CD4-positive, alpha-beta T cell treated with Interleukin-17A for 4 hours (primary cell): ENCODE measurements at places on chromosomes 13 and 19.

DNA sequence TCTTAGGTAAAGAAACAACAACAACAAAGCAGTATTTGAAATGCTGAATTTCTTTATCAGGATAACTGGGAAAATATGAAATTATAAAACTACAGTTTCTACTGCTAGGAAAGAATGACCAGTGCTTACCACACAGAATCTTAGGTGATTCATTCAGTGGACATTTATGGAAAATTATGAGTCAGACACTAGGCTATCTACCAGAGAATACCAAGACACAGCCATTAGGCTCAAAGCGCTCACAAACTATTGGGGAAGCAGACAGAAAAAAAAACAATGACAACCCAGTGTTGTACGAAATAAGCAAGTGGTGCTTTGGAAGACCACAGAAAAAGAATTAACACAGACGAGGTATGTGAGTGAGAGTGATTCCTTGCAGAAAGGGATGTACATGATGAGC is 1019.5 kb downstream of the PCDH9 start:
- DNase-seq: no peak

GRCh38 chr19:46635920-46636761 is at the start of gene GNG8:
GNG8 (minus strand) TSS chr19:46636202; CDS start chr19:46634682, 1,520 bp downstream.
- peak; percentile 59 for DNase-seq

DNA sequence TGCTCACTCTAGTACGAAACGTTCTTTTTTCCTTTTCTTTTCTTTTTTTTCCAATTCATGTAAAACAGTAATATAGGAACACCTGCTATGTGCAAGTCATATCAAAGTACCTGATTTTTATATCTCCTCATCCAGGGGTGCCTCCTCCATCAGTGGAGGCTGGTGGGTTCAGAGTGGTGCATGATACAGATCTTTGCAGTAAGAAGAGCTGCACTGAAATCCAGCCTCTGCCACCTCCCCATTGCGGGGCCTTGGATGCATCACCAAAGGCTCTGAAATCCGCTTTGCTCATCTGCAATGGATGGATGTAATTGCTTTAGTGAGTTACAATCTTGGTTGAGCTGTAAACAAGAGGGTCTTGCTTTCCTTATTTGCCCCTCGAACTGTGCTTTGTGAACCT is 38.3 kb downstream of the GPR12 start:
- DNase-seq: no peak

GRCh38 chr19:47779524-47780214 is 1.2 kb downstream of the SELENOW start:
- DNase-seq: no peak

GRCh38 chr19:21082011-21082975 is at the start of gene ZNF714:
ZNF714 (plus strand) TSS chr19:21082203; CDS start chr19:21098269, 16,066 bp downstream.
- DNase-seq: peak; percentile 76

DNA sequence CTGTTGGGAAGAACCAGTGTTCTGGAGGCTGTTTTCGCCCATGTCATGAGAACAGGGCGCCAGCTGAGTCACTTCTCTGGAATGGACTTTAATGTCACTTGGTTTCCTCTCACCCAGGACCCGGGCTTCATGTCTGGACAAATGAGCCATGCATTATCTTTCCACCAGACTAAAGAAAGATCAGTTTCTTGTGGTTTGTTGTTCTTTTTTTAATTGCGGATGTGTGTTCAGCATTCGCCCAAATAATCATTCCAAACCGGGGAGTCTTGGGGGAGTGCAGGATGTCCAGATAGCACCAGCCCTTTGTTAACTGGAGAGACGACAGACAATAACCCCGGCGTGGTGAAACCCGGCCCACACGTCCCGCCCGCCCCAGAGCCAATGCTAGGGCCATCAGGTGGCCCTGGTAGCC is 102.5 kb downstream of the COL4A2 start:
- DNase-seq: no peak

DNA sequence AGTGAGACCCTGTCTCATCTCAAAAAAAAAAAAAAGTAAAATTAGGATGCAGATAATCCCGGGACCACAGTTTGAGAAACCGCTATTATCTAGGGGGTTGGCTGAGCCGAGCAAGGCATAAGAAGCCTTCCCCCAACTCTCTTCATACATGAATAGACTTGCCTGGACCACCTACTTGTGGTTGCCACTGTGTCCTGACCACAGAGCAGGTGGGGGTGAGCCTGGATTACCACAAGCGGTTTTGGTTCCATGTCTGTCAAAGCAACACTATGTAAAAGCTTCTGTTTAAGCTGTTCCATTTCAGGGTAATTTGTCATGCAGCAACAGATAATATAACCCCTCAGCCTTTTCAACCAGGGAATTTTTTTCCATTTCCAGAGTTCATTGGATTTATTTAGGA is 3.3 kb upstream of the NAPA start:
- DNase-seq: peak; percentile 46

DNA sequence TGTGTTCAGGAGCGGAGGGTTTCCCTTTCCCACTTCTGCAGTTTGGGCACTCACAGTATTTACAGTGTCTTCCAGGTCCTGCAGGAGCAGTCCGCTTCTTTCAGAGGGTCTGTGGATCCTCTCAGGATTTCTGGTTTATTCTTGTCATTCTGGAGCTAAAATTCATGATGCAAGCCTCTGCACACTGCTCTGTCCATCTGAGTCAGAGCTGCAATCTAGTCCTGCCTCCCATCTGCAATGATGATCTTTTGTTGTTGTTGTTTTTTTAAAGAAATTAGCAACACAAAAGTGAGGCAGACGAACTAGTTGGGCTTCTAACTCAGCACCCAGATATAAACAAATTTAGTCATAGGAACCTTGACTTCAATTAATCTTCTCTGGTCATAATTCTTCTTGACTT is 86.5 kb downstream of the DLEU7 start:
- DNase-seq: no peak

GRCh38 chr13:99264051-99264450 is 5.9 kb upstream of the GPR18 start:
- no peak for DNase-seq

GRCh38 chr13:77696006-77696878 is 1.2 kb upstream of the SLAIN1 start:
- peak; percentile 4 for DNase-seq

- no peak for DNase-seq
These were observed 681.3 kb upstream of the SLITRK1 start for GRCh38 chr13:84563611-84564010.

DNA sequence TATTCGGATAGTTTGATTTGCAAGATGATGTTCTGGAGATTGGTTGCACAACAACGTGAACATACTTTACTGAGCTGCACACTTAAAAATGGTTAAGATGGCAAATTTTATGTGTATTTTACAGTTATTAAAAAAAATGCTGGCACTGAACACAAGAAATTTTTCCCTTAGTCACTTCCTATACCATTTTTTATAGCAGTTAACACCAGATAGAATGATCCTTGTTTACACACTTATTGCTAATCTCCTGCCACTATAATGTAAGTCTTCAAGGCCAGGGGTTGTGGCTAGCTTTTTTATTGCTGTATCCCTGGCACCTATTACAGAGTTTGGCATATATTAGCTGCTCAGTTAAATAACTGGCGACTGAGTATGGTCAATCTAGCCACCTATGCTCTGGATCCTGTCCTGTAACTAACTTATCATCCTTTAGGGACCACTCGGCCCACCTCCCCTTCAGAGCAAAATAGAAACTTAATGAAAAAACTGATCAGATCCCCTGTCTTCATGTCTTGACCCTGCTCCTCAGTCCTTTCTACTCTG is 2.0 kb upstream of the EBPL start:
- DNase-seq: no peak

- DNase-seq: no peak
These were observed 290.4 kb downstream of the DACH1 start for GRCh38 chr13:71576571-71576970.

- no peak for DNase-seq
These were observed 613.7 kb upstream of the GPC6 start for GRCh38 chr13:92612892-92613291.

DNA sequence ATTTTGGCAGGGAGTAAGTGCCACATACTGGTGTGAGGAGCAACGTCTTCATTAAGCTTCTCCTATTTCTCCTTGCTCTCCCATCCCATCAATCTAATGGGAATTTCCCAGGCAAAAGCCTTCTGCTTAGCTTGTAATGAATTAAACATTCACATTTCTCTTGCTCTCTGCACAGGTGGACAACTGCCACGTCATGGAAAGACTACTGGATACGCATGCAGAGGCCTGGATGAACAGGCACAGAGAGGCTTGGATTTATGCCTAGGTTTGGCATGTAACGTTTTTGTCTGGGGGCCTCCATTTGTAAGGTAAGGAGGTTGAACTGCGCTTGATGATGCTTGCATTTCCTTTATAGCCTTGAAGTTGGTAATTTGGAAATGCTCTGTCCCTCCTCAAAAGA is 374.8 kb downstream of the KLF12 start:
- DNase-seq: no peak

- DNase-seq: no peak
These were observed 12.4 kb downstream of the CDK8 start for GRCh38 chr13:26266311-26266710.

DNA sequence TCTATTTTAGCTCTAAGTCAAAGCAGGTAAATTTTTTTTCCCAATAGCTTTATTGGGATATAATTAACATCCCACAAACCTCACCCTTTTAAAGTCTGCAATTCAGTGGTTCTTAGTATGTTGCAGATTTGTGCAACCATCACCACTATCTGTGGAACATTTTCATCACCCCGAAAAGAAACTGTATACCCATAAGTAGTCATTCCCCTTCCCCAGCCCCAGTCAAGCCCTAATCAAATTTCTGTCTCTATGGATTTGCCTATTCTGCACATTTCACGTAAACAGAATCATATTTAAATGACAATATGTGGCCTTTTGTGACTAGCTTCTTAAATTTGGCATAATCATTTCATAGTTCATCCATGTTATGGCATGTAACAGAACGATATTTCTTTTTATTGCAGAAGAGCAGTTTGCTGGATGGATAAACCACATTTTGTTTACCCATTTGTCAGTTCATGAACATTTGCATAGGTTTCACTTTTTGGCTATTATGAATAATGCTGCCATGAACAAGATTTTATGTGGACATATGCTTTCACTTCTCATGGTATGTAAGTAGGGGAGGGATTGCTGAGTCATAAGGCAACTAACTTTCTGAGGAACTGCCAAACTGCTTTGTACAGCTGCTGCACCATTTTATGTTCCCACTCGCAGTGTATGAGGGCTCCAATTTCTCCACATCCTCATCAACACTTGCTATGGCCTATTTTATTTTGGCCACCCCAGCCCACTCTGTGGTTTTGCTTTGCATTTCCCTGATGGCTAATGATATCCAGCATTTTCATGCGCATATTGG is 10.9 kb downstream of the SLC46A3 start:
- no peak for DNase-seq

DNA sequence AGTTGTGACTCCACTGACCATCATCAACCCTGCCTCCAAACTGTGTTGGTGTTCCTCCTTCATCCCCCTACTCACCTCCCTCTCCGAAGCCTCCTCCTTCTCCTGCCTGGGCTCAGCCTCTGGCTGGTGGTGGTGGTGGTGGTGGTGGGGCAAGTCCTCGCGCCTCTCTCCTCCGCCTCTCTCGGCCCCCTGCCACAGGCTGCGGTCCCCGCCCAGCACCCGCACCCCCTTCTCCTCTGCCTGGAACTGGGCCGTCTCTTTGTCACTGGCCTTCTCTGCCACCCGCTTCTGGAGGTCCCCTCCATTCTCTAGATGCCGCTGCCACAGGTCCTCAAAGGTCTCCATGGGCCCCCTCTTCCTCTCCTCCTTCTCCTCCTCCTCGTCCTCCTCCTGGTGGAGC is 1.5 kb downstream of the CCER2 start:
- DNase-seq: no peak

GRCh38 chr13:65453982-65454381 is 1776.2 kb downstream of the PCDH9 start:
- no peak for DNase-seq

DNA sequence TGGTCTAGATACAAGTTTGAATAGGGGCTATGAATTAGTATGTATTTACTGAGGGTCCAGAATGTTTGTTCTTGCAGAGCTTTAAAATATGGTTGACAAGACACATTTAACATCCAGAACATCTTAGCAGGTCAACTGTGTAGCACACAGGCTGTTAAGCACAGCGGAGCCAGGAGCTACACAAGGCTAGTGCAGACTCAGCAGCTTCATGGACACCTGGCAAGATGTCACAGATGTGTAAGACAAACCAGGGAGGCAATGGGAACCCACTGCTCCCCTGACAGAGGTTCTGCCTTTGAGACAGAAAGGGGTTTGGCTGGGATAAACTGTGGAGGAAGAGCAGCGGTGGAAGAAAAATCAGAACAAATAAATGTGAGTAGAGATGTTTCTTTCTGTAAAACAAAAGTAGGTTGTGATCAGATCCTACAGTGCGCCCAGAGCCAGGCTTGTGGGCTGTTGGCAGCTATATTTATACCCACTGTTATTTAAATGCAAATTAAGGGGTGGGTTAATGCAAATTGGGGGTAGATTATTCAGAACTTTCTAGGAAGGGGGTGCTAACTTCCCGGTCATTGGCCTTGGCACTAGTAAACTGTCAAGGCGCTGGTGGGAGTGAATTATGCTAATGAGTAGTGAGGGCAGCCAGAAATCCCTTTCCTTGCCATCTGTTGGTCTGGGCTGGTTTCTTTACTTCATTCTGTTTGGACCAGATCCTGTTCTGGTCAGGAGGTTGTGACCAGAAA is 33.0 kb downstream of the MIPEP start:
- DNase-seq: no peak

DNA sequence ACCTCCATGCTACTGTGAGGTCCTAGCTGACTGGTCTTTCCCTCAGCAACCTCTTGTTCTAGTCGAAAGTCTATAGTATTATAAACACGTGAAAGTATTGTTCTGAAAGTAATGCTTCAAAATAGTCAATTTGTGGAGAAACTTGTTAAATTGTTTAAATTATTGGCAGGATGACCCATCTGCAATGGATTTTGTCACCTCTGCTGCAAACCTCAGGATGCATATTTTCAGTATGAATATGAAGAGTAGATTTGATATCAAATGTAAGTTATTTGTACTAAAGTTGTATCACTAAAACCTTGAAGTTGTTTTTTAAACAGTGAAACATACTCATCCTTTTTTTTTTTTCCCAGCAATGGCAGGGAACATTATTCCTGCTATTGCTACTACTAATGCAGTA is 25.9 kb downstream of the UBA2 start:
- DNase-seq: no peak

- peak; percentile 84 for DNase-seq
These were observed 665 bp downstream of the TUBGCP3 start for GRCh38 chr13:112587212-112587763.

- DNase-seq: no peak
These were observed 30.3 kb upstream of the FRY start for GRCh38 chr13:32001154-32001768.

- no peak for DNase-seq
These were observed 338.1 kb downstream of the RFC3 start for GRCh38 chr13:34155931-34156607.

DNA sequence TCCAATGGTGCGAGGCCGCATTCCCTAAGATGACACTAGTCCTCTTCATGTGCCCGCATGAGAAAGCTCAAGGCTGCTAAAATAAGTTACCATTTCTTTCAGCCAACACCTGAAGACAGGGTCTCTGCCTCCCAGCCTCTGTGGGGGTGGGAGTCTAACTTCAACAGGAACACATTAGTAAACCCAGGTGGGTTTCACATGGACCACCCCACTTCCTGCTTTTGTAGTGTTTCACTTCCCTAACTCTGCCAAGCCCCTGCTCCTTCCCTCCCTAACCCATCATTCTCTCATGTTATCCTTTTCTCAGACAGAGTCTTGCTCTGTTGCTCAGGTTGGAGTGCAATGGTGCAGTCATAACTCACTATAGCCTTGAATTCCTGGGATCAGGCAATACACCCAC is 783.6 kb downstream of the UQCRFS1 start:
- DNase-seq: no peak
